ENCODE measurements at places on chromosomes 5 and 9.

GRCh38 chr9:88308831-88309560 lies 79.2 kb upstream of the SPIN1 start:
- no peak for DNase-seq

DNA sequence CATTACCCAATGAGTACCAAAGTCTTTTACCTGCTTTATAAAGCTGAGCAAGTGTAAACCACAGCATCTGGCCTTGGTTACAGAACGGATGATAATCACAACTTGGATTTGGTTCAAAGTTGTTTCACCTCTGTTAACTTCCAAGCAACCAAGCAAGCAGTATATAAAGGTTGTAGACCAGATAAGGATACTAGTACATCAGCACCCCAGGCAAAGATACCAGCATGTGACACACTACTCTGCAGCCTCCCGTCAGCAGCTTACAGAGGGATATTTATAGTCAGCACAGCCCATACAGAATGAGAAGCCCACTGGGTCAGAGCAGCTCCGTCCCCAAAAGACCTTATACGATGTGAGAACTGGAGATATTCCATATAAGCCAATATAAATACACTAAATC lies 193.3 kb downstream of the SMARCA2 start:
- DNase-seq = no peak

DNA sequence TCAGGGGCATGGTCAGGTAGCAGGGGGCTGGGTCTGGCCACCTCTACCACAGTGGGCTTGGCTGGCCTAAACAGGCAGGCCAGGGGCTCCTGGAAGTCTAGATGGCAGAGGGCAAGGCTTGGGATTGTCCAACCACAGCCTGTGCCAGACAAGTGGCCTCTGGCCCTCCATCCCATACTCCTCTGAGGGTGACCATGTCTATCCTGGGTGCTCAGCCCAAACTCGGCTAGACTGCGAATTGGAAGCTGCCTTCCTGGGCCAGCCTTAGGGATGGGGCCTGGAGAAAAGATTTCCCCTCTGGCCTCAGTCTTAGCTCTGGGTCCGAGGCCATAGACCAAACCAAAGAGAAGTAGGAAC lies 110.5 kb downstream of the PHF2 start:
- DNase-seq = no peak

DNA sequence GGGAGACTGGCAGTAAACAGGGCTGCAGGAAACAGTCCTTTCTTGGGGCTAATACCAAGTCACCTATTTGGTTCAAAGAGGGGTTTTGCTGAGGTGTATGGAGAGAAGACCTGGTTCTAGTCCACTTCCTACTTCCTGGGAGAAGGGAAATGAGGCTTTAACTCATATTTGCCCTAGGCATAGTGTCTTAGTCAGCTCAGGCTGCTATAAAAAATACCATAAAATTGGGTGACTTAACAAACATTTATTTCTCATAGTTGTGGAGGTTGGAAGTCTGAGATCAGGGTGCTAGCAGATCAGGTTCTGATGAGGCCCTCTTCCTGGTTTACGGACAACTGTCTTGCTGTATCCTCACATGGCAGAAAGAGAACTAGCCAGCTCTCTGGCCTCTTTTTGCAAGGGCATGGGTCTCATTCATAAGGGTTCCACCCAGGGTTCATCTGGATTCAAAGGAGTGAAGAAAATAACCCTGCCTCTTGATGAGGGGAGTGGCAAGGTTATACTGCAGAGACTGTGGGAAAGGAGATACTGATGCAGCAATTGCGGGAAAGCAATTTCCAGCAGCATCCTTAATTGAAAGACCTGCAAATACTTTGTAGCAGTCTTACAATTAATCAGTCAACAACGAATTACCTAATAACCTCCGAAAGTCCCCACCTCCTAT lies 40.5 kb downstream of the ANKDD1B start:
- DNase-seq = no peak

GRCh38 chr5:153907170-153907775 lies 131.4 kb downstream of the FAM114A2 start:
- no peak for DNase-seq

GRCh38 chr9:76194896-76195295 lies 199.3 kb downstream of the RFK start:
- no peak for DNase-seq

- no peak for DNase-seq
Observed at GRCh38 chr9:129491487-129491855, 129.4 kb downstream of the C9orf50 start.

- DNase-seq = no peak
Observed at GRCh38 chr5:8458038-8458383, 589.1 kb downstream of the MTRR start.

DNA sequence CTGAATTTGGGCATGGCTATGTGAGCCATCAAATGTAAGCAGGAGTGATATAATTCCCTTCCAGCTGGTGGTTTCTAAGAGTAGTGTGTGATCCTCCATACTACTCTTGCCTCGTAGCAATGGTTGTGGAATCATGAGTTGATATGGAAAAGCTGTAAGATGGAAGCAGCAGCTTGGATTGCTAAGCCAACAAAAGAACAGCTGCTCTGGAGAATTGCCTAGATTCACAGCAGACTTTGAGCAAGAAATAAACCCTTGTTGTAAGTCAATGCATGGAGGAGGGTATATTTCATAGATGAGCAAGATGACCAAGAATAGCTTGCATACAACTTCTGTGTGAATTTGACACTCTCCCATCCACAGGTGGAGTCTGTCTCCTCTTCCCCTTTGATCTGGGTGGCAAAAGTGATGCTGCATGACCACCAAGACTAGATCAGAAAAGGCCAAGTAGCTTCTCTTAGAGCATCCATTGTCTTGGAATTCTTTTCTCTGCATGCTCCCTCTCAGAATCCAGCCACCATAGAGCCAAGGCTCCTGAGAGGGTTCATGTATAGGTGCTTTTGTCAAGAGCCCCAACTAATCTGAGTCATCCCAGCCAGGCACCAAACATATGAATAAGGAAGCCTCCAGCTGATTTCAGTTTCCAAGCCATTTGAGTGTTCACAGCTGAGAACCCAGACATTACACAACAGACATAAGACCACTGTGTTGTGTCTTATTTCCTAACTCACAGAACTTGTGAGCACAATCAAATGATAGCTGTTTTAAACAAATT lies 79.0 kb downstream of the PRLR start:
- DNase-seq = no peak

DNA sequence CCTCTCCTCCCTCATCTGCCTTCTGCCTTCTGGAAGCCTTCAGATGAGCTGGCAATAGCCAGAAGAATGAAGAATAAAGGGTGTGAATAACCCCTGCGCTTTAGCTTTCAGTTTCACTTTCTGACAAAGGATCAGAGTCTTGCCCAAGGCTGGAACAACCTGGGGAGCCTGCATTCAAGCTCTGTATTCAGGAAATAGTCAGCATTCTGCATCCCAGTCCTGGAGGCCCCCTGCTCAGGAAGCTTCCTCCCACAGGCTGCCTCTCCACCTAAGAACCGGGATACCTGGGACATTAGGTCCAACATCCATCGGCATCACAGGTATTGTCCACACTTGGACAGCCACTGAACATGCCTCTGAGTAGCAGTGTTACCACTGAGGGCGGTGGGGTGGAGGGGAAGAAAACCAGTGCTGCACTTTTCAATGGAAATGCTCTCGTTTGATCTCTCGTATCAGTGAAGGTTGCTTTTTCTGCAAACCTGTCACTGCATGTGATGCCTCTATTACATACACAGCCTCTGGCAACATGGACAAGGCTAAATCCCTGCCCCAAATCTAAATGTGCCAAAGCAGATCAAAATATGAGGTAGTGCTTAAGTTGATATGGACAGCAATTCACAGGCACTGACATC lies 39.8 kb upstream of the ACO1 start:
- no peak for DNase-seq

- DNase-seq = no peak
Observed at GRCh38 chr5:173829826-173830225, 58.3 kb upstream of the CPEB4 start.

DNA sequence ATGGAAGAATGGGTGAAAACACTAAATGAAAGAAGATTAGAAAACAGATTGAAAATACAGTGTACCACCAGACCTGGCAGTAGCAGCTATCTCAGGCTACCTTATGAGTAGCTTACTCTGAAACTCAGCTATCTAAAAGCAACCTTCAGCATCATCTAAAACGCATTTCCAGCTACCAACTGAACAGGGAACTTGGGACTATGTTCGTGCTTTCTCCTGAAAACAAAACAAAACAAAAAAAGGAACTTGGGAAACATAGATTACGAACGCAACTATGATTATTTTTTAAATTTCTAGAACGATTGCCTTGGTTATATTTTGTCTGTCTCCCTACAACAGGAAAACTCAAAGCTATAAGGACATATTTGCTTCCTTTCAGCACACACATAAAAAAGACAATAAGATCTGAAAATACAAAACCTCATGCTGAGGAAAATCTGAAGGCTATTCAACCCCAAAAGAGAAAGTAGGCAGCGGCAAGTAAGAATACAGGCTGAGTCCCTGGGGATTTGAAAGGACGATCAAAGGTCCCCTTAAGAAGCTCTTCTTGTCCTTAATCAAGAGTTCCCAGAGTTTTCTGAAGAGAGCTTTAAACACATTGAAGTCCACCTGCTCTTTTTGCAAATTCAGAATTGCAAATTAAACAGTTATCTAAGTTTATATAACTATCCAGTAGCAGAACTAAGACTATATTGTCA lies 53.4 kb downstream of the OR2K2 start:
- no peak for DNase-seq
